Smooth muscle cell of the brain vasculature (primary cell): ENCODE measurements at places on chromosomes 4 and X.

GRCh38 chrX:132983496-132983895 lies 25.1 kb upstream of the HS6ST2 start:
- no peak for DNase-seq

GRCh38 chr4:20176881-20177280 lies 74.8 kb upstream of the SLIT2 start:
- no peak for DNase-seq

- DNase-seq: no peak
These were observed 65.9 kb downstream of the MTHFD2L start for GRCh38 chr4:74223801-74224200.

- no peak for DNase-seq
These were observed at the start of gene PTCHD1 for GRCh38 chrX:23334848-23335599. Gene PTCHD1, plus strand, starts transcription at chrX:23334849. Its CDS starts 27 bp downstream, at chrX:23334876.

DNA sequence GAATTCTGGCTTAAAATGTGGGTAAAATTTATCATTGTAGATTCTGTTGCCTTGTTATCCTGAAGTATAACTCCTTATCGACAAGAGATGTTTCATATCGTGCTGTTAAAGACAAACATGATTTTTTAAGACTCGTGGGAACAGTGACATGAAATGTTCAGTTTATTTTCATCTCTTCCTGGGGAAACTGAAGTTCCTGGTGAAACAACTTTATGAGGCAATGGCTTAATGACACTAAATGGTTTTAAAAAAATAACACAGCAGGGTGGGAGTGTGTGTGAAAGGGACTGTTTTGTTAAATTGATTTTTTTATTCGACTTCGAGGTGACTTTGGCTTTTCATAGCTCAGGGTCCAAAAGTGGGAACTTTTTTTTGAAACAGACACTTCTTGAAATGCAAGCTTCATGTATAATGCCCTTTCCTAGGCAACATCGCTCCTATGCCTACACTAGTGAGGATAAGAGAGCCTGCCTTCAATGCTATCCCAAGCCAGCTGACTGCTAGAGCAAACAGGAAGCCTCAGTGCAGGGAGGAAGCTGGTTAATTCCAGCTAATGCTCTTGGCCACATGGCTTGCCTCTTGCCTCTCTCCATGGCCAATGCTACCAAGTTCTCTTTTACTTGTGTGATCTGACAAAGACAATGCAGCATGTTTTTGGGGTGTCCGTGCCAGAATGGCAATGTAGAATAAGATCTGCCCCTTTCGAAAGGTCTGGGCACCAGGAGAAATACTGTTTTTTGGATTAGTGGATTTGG lies 80.9 kb upstream of the PLAC1 start:
- DNase-seq: no peak

DNA sequence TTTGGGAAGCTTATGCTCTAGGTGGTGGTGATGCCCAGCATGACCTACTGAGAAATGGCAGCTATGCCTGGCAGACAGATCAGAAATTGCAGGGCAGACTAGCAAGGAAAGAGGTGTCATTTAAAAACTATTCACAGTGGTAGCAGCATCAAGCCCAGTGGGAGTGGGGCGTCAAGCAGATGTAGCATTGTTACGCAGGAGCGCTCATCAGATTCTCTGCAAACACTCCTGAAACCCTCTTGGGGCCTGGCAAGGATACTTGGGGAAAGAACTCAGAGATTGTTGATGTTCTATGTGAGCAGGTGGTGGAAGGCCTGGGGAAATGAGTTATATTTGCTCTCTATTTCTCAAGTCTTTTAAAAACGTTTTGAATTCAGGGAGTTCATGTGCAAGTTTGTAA lies 437.6 kb downstream of the RAPGEF2 start:
- DNase-seq: no peak

GRCh38 chr4:138256608-138257007 lies 14.5 kb upstream of the SLC7A11 start:
- DNase-seq: no peak

DNA sequence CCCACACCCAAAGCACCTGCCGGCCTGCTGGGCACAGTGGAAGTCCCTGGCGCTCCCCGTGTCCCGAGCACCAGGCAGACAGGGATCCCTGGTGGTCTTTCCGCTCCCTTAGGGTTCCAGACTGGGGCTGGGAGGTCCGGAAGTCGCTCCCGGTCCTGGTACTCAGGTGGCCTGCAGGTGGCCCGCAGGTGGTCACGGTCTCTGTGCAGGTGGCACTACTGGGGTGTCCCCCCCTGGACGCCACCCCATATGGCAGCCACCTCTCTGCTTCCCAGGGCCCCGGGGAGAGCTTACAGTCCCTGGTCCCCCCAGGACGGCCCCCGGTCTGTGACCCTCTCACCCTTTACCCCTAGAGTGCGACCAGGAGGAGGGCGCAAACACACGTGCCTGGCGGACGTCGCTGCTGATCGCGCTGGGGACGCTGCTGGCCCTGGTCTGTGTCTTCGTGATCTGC lies 13.6 kb downstream of the SLC25A6 start:
- DNase-seq: no peak

DNA sequence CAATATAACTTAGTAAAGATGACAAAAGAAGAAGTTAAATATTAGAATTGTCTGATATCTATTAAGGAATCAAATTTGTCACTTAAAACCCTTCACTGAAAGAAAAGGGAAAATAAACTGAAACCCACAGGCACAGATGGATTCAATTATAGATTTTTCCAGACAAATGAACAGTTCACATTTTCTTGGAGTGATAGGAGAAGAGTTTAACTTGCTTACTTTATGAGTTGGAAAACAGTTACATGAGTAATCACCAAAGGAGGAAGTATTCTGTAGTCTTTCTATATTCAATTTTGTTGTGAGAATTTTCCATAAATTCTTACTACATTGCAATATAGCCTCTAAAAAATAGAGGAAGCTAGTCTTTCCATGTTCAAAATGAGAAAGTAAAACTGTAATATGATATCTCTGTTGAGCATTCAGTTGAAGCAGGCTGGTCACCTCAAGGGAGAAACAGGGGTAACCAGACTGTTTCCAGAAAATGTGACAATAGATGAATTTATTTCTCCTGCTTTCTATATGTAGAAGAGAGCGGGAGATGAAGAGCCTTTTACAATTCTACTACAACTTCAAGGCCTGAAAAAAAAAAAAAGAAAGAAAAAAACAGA lies 330.3 kb upstream of the EPHA5 start:
- no peak for DNase-seq

DNA sequence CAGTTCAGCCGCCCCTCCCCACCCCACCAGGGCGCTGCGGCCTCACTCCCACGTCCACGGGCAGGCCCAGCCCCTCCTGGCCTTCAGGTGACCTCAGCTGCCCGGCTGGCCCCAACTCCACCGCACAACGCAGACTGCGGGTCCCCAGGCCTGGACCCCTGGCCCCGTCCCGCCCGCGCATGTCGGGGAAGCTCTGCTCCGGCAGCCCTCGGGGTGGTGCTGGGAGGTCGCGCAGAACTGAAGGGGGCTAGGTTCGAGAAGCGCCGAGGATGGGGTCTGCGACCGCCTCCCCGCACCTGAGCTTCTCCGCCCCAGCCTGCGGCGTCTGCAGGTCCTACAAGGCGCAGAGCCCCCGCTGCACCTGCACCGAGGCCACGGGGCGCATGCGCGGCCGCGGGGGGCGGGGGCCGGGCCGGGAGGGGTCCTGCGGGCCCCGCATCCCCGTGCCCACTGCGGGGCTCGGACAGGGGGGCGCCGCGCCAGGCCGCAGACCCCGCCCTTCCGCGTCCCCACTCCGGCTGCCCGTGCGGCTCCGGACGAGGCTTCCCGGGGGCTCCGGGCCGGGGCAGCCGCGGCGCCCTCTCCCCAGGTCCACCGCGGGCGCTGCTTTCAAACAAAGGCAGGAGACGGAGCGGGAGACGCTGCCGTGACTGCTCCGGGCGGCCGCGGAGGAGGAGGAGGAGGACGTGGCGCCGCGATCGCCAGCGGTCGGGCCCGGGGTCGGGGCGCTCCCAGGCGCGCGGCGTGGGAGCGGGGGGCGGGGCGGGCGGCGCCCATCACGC lies 672 bp upstream of the NAT8L start:
- no peak for DNase-seq

DNA sequence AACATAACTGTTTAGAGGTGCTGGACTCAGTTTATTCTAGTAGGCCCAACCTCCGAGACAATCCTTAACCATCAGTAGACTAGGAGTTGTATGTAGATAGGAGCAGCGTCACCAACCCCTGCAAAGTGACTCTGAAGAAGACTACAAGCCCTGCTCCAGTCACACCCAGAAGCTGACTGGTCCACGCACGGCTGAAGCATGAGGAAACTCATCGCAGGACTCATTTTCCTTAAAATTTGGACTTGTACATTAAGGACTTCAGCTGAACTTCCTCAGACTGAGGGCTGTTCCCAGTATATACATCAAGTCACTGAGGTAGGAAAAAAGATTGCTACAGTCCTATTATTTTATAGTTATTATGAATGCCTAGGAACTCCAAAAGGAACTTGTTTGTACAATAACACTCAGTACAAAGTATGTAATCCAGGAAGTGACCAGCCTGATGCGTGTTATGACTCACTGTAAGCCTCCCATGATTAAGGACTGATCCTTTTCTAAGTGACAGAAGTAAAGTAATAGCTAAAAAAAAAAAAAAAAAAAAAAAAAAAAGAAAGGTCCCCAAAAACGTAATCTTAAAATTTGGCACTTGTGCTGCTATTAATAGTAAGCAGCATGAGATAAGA lies 41.6 kb upstream of the UGT2B7 start:
- DNase-seq: no peak

DNA sequence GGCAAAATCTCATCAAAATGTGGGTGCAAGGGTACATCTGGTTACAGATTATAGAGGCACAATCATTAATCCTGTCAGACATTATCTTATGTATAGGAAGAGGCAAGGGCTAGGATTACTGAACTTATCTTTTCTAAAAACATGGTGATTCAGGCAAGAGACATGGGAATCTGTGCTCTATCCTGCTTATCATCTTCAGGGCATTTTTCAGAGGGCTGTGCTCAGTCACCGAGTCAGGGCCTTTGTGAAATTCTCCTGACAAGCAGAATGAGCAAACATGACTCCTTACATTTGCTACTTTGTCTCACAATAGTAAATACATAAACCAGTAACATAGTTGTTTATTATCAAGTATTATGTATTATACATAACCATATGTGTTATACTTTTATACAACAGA lies 84.2 kb upstream of the KCTD8 start:
- no peak for DNase-seq

DNA sequence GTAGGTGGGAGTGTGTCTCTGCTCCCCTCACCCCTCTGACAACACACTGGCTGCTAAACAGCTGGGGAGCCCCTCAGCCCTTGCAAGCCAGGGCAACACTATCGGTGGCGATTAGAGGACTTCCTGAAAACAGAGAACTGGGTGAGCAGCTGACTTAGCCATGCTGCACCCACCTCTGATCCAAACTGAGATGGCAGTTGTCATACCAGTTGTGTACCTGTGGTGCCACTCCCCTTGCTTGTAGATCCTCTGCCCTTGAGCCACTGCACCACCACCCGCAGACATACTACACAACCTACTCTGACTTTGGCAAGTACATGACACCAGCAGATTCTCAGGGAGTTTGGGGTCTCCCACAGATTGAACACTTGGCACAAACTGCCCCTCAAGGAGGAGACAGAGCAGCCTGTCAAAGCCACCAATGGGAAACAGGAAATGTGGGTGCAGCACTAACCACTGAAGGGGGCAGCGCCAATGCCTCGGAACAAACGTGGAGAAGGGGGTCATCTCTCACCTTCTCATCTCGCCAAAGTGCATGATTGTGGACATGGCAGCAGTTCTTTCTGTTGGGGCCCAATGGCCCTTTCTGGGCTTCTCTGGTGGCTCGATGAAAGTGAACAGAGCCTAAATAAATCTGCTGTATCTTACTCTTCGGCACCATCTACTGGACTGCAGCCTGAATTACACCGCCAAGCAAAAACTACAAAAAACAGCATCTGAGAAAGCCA lies 119.8 kb downstream of the NEK1 start:
- peak; percentile 20 for DNase-seq

GRCh38 chr4:137905930-137906329 lies 336.2 kb downstream of the SLC7A11 start:
- DNase-seq: no peak

GRCh38 chr4:69760455-69760854 lies at the start of gene SULT1B1:
Gene SULT1B1, minus strand, starts transcription at chr4:69760620. Its CDS starts 5,403 bp downstream, at chr4:69755217.
- DNase-seq: no peak

- no peak for DNase-seq
These were observed 4.9 kb upstream of the WDFY3 start for GRCh38 chr4:84971319-84971932.

DNA sequence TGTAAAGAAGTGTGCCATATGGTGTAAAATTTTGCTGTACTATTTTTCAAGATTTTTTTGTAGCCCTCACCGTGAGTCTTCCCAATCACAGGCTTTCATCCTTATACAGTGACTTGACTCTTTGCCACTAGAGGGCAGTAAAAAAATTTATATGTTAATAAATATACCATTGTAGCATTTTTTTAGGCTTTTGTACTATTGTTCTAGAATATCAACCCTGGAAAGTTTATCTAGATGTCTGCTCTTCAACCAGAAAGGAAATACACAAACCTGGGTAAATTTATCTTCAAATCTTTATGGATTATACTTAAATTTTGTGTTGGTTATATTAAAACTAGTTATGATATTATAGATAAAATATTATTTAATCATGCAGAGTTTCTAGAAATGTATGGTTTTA lies 235.3 kb downstream of the TENM3 start:
- peak; percentile 18 for DNase-seq

DNA sequence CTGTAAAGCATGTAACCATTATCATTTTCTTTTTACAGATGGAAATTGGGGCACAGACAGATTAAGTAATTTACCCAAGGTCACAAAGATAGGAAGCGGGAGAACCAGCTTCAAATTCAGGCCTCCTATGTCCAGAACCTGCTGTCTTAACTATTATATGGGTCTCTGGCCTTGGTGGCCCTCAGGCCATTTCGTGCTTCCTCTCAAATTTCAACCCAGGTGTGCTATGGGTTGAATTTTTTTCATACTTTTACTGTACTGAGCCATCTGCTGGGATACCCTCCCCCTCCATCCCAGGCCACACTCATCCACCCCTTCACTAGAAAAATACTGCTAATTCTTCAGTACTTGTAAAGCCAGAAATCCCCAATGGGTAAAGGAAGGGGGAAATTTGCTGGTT lies 42.3 kb downstream of the KLF3 start:
- DNase-seq: no peak

DNA sequence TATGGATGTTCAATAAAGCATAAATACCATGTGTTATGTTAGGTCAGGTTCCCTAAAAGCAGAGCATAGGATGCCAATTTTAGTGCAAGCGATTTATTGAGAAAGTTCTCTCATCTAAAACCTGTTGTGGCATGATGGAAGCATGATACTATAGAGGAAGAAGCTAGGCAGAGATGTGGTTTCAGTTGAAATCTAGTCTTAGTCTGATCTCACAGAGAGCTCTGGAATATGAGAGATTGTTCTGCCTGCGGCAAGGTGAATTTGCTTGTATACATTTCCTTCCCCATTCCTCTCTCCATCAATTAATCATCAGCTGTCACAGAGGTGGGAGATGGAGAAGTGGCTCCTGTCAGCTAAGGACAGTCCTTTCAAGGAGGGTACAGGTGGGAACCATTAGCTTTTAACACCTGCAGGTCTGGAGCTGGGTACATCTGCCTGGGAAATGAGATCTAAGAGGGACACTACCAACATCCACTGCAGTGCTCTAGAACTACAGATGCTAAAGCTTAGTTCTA lies 252.4 kb downstream of the CFAP299 start:
- no peak for DNase-seq
